ENCODE measurements at places on chromosomes 1 and 21.
A peak's percentile ranks its signal among the peaks of the same experiment; 100 is the strongest.

DNA sequence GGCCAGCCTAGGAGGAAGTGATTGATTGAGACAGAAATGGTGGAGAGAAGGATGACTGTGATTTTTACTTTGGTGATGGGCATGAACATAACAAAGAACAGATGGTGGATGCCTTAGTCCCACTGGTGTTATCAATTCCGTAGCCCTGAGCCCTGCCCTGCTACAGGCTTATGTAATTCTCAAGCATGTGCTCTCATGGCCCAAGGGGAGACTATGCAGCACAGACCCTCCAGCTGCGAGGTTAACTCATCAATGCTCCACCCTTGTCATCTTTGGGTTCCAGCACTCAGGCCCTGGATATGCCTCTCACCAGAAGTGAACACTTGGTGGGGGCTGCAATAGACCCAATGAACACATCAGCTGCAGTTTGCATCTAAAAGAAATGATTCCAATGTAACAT, 62.7 kb upstream of the LRRC8D start:
- no peak for DNase-seq

GRCh38 chr1:51750729-51751128, 127.8 kb downstream of the NRDC start:
- no peak for DNase-seq

- peak; percentile 86 for DNase-seq
Observed at GRCh38 chr1:208029381-208030287, 118.7 kb upstream of the CD34 start.

GRCh38 chr1:159079525-159079924, 3.0 kb upstream of the AIM2 start:
- DNase-seq, result no peak

DNA sequence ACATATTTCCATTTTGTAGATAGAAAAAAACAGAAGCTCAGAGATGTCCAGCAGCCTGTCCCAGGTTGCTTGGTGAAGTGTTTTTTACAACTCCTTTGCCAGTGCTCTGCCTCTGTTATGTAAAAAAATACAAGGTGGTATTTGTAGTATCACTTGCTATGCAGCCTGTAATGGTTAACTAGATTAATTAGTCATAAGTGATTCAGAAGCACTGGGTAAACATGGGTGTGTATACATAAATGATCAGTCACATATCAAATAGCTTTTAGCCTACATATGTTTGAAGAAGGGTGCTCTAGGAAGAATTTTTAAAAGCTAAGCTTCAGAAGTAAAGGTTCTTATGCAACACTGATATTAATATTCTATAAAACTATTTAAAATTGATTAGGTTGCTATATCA, 70.0 kb upstream of the MAGI3 start:
- DNase-seq, result no peak

GRCh38 chr1:1437904-1438376, 2.5 kb downstream of the VWA1 start:
- DNase-seq, result no peak

DNA sequence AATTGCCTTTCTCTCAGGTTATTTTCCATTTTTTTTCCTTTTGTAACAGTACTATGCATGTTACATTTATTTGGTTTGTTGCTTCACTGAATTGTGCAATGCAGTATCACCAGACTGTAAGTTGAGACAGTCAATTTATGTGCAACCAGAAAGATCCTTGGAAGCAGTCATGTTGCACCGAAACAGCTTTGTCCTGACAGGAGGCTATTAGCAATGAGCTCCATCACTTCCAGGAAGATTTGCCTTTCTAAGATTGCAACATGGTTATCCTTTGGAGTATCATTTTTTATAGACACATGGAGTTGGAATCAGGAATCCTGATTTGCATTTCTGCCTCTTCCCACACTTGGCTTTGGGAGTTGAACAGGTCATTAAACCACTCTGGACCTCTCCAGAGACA, 84.5 kb upstream of the ST6GALNAC5 start:
- no peak for DNase-seq

DNA sequence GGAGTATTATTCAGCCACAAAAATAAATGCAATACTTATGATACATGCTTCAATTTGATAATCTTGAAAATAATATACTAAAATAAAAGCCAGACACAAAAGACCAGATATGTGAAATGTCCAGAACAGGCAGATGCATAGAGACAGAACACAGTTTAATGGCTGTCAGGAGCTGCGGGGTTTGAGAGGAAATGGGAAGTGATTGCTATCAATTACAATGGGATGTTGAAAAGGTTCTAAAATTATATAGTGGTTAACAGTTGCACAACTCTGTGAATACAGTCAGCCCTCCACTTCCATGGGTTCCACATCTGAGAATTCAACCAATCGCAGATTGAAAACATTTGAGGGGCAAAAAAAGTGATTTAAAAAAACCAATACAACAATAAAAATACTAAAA, 54.0 kb downstream of the LTN1 start:
- DNase-seq, result no peak

- no peak for DNase-seq
Observed at GRCh38 chr1:94143173-94143808, 22.3 kb upstream of the ABCA4 start.

- DNase-seq, result no peak
Observed at GRCh38 chr21:33843216-33843615, 72.4 kb downstream of the ATP5PO start.

GRCh38 chr1:86618358-86618757, 71.5 kb downstream of the CLCA4 start:
- no peak for DNase-seq

DNA sequence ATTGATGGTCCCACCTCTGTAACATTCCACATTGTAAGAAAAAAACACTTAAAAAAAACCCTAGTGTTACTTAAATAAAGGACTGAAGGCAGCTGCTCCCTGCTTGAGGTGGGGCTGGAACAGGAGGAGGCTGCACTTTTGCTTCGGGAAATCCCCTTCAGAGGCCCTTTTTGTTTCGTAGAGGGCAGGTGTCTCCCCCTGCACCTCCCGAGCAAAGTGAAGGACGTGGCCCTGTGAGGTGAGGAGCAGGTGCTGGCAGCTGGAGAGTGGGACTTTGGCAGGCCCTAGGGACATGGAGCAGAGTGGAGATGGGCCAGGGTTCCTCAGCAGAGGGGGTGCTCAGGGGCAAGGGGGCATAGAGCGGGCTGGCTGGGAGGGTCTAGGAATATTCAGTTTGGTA, 33.4 kb upstream of the WNT4 start:
- no peak for DNase-seq

- no peak for DNase-seq
Observed at GRCh38 chr1:9320520-9321479, 28.1 kb downstream of the SPSB1 start.

GRCh38 chr1:14615549-14616218, 17.2 kb downstream of the KAZN start:
- no peak for DNase-seq

DNA sequence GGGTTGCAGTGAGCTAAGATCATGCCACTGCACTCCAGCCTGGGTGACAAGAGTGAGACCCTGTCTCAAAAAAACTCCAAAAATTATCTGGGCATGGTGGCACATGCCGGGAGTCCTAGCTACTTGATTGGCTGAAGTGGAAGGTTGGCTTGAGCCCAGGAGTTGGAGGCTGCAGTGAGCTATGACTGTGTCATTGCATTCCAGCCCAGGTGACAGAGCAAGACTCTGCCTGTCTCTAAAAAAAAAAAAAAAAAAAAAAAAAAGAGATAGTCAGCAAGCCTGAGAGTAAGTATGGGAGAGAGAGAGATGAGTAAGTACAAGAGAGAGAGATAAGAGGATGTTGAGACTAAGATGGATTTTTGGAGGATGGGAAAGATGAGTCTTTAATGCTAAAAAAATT, 180.8 kb upstream of the CACYBP start:
- DNase-seq, result no peak

- no peak for DNase-seq
Observed at GRCh38 chr1:110243146-110243545, 33.0 kb downstream of the KCNC4 start.

DNA sequence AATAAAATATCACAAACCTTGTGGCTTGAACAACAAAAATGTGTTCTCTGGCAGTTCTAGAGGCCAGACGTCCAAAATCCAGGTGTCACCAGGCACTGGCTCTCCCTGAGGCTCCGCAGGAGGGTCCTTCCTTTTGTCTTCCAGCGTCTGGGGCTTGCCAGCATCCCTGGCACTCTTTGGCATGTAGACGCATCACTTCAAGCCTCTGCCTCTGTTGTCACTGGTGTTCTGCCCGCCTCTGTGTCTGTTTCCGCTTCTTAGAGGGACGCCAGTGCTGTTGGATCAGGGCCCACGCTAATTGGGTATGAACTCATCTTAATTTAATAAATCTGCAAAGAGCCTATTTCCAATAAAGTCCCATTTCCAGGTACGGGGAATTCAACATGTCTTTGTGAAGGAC, 273.7 kb upstream of the C1orf174 start:
- no peak for DNase-seq

DNA sequence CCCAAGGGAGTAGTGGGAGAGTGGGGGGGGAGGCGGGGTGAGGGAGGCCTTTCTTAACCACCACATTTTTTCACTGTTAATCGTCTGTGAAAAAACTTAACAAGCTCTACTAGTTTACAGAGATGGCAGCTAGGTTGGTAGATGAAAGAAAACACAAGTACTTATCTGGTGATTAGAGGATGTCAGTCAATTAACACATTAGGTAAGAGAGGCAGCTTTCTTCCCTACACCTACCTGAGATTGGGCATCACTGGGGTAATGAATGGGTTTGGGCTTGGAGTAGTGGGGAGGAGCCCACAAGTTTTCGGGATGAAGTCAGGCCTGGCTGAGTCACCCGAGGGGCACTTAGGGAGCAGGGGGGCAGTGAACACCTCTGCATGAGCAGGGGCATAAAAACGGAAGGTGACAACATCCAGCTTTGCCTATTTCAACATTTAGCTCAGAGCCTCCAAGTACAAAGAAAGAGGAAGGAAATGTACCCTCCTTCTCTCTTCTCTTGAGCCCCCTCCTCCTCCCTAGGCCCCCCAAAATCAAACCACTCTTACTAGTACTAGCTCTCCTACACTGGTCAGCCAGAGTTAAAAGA, 2.5 kb downstream of the LBR start:
- DNase-seq, result no peak

DNA sequence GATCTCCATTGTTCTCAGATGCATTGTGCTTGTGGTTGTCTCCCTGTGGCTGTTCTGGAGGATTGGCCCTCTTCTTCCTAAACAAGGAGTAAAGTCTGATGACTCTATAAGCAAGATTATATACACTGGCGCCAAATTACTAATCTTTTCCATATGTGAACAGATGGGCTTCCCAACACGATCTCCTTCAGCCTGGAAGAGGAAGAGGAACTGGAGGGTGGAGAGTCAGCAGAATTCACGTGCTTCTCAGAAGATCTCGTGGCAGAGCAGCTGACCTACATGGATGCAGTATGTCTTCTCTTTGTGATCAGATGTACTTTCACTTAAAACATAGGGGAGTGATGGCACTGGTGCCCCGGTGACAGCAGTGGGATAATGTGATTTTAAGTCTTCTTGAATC, 78.7 kb downstream of the RGL1 start:
- DNase-seq, result no peak

- no peak for DNase-seq
Observed at GRCh38 chr1:204002614-204003013, 70.3 kb upstream of the SOX13 start.

GRCh38 chr1:182191381-182192115, 130.0 kb upstream of the ZNF648 start:
- no peak for DNase-seq

DNA sequence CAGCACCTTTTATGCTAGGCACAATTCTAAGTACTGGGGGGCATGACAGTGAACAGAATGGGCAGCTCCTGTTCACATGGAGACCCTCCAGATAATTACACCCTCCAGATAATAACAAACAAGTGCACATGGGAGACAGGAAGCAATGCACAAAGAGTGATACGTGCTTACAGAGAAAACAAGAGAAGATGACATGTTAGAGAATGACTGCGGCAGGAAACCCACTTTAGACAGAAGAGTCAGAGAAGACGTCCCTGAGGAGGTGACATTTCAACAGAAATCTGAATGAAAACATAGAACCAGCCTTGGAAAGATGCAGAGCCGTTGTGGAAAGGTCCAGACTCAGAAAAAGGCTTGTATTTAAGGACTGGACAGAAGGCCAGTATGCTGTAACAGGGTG, 54.7 kb upstream of the ARTN start:
- DNase-seq, result no peak

Measured in COLO829 (cell line).